ENCODE measurements at places on chromosomes 11 and 22.
A peak's percentile ranks its signal among the peaks of the same experiment; 100 is the strongest.

- DNase-seq = no peak
These were observed 55.2 kb downstream of the ST3GAL4 start for GRCh38 chr11:126410649-126411048.

DNA sequence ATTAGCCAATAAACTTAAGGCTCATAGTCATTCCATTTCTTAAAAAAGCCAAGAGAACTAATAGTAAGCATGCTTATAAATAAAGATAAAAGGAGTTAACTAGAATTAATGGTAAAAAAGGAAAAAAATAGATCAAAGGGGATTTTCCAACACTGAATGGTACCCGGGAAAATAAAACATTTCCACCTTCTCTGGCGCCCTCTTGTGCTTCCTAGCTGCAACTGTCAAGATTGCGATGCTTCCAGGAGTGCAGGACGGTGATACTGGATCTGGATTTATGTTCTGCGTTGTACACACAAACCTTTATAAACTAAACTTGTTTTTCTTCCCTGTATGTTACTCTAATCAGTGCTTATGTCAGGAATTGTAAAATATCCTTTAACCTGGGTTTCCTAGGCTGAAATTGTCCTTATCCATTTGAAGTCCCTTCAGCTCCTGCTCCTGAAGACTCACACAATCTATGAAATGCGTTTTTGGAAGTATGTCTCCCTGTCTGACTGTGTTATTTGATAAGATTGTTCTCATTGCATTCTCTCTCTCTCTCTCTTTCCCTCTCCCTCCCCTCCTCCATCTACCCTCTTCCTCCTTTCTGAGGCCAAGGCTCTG, 9.6 kb upstream of the HTATIP2 start:
- peak; percentile 52 for DNase-seq

DNA sequence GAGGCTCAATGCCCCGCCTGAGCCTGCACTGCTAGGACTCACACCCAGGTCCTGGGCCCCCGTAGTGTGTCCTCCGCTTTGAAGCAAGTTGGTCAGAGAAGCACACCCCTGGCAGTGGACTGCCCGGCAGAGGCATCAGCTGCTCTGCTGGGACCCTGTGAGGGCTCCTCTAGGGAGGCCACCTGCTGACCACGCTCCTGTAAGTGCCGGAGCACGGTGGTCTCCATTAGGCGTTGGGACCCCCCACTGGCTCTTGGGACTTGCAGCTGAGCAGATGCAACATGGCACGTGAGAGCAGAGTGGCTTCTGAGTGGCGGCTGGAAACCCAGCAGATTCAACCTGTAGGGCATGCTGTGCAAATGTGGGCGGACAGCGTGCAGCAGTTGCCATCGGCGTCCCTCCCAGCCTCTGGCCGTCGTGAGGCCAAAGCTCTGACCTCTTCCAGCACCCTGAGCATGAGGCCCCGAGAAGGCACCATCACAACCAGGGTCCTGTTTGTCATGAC, 16.9 kb downstream of the MRGPRG start:
- no peak for DNase-seq

- no peak for DNase-seq
These were observed 826 bp upstream of the EEF1G start for GRCh38 chr11:62574363-62575071.

DNA sequence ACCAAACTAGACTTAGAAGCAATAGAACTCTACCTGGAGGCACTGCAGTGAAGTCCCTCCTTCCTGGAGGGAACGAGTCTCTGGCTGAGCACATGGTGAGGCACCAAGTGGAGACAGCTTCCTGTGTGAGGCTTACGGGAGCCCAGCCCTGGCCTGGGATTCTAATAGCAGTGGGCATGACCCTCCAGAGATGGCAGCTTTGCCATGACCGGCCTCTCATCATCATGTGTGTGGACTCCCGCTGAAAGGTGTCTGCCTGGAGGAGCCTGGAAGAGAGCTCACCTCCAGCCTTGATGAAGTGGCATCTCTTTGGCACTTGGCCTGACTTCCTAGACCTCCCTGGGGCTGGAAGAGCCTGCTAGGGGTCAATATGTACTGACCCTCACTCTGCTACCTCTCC, 8.0 kb downstream of the DGAT2 start:
- no peak for DNase-seq

DNA sequence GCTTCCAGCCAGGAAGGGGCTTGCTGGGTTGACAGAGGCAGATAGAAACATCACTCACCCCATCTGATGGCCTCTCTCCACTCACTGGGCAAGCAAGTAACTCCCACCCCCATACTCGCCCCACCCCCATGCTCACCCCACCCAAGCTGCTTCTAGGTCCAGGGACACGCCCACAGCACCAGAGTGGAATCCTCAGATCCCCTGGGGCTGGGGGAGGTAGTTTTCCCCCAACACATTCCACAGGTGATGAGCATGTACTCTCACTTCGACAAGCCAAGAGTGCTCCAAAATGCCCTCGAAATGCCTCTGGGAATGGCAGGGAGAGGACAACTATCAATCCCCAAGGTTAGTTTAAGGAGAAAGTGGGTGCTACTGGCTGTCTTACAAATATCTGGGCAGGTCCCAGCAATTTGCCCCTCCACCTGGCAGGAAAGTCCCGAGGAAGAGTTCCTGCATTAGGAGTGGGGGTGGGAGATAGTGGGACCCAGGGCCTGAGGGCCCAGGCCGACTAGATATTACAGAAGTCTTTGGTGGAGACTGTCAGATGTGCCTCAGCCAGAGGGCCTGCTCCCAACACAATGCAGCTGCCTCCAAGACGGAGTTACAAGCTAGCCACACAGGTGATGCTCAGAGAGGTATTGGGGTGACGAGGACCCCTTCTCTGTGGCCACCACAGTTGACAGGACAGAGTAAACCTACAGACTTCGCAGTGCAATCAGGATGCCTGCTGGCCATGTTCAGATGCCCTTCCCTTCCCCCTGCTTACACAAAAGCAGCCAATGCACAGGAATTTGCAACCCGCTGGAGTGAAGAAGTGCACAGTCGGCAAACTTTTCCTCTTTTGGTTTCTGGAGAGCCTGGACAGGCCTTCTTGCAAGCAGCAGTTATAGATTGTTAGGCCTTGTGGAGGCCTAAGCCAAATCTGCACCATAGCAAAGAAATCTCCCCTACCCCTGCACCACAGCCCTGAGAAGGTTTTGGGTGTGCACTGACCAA, 2.9 kb upstream of the LMO1 start:
- DNase-seq = no peak

DNA sequence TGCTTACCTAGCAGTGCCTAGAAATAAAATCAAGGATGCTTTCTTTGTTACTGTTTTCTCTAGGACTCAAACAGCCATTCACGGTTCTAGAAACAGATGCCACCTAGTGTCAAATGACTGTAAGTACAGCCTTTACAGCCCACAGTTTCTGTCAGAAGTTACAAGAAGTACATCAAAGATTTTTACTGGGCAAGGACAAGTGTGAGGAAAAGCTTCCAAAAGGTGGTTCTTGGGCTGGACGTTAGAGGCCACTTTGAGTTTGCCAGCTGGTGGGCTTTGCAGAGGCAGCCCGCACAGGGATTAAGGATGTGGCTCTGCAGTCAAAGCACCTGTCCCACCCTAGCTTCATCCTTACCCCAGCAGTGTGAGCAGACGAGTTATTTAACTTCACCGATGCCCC, 6.9 kb downstream of the KMT5B start:
- DNase-seq = peak; percentile 68

GRCh38 chr11:35798423-35798822, 135.8 kb downstream of the TRIM44 start:
- peak; percentile 41 for DNase-seq

GRCh38 chr11:95711162-95711944, 78.2 kb downstream of the FAM76B start:
- DNase-seq = no peak

- DNase-seq = no peak
These were observed 31.3 kb downstream of the CLTCL1 start for GRCh38 chr22:19260194-19260593.

DNA sequence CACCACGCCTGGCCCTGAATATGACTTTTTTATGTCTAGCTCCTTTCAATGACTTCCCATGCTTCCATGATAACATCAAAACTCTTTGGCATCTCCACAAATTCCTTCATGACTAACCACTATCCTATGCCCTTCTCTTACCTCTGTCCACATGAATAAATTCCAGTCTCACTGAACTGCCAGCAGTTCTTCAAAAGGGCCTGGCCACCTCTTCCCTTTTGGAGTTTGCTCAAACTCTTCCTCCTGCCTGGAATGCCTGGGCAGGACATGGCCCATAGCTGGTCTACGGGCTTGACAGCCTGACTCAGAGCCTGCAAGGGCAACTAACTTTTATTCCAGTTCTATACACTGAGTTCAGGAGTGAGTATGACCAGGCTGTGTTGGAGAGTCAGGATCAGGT, 41.8 kb upstream of the ZBTB16 start:
- peak; percentile 59 for DNase-seq

GRCh38 chr11:11268119-11268518, 84.9 kb downstream of the CSNK2A3 start:
- no peak for DNase-seq

- no peak for DNase-seq
These were observed 103.4 kb upstream of the ASPHD2 start for GRCh38 chr22:26325641-26326040.

- DNase-seq = no peak
These were observed 67.9 kb downstream of the KCNQ1 start for GRCh38 chr11:2512431-2513407.

- DNase-seq = peak; percentile 79
These were observed at the start of gene LAYN for GRCh38 chr11:111540114-111540936. LAYN (plus strand) TSS chr11:111540720; CDS start chr11:111540844, 124 bp downstream.

DNA sequence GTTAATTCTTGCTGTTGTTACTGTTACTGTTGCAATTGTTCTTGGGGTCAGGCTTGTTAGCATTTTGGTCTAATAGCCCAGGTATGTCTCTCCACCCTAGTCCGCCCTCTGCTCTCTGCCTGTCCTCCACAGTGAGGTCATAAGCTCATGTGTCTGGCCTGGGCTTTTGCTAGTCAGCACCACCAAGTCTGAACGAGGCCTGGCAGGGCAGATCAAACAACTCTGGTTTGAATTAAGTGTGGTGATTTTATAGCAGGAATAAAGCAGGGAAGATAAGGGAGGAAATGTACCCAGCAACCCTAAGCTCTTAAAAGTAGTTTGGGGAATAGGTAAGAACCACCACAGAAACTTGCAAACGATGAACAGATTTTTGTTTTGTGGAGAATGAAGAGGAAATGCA, 98.7 kb downstream of the ABTB2 start:
- no peak for DNase-seq

GRCh38 chr11:119416606-119417580, 6.1 kb downstream of the THY1 start:
- peak; percentile 90 for DNase-seq

GRCh38 chr11:102287964-102288724, 29.1 kb upstream of the BIRC3 start:
- DNase-seq = peak; percentile 79

DNA sequence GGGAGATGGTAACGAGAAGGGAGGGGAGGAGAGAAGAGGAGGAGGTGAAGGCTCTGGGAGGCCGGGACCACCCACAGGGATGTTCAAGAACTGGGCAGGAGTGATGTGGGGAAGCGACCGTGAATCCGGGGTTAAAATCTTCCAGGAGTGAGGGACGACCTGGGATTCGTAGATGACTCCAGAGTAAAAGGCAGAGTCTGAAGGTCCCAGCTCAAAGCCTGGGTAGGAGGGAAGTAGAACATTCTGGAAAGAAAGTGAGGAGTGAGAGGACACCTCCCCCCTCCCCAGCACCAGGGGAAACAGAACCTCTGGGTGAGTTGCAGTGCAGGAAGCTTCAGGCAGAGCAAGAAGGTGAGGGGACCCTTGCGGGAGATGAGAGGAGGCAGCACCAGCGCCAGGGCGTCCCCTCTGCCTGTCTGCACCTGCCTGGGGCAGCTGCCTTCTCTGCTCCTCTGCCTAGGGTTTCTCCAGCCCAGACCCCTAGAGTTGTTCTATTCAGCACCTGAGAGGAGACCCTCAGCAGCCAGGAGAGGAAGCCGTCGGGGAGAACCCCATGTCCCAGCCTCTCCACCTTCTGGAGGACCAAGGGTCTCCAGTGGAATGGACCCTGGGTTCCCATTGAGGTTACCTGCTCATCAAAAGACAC, 49.7 kb downstream of the LINC01488 start:
- DNase-seq = no peak

DNA sequence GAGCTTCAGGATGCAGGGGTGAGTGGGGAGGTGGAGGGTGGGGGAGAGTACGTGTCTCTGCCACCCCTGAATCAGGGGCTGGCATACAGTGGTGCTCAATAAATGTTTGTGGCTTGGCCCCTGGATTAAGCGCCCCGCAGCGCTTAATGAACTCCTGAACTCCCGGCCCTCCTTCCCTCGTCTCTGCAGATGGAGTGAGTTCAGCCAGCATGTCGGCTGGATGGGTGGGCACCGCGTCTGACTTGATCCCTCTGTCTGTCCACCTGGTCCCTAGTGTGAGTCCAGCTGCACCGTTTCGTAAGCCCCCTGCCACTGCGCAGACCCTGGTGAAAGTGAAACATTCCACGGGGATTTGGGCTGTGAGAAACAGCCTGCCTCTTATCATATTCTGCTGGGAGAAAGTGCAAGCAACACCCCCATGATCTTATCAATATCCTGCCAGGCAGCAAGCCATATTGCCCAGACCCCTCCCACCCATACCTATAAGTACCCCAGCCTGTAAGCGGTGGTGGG, 12.0 kb upstream of the MRGPRD start:
- DNase-seq = no peak

GRCh38 chr11:130840679-130841078, 75.6 kb downstream of the SNX19 start:
- DNase-seq = no peak

- DNase-seq = no peak
These were observed 42.3 kb upstream of the DDI1 start for GRCh38 chr11:103994094-103994493.

DNA sequence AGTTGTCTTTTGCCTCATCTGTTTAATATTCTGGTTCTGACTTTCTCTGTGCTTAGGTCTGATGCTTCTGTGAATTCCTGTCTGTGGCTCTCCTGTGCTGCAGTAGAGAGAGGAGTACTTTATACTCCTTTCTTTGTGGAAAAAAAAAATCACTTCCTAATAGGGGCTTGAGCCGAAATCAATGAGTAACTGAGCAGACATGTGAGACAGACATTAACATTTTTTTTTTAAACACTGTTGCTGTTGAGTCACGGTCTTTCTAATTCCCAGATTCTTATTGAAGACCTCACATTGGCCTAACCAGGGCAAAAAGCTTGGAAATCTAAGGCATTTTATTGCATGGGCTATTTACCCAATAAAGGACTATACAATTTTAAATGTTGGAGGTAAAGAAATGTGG, 86.1 kb downstream of the GRM5 start:
- peak; percentile 77 for DNase-seq

GRCh38 chr11:122393209-122393860, 262.2 kb upstream of the UBASH3B start:
- DNase-seq = no peak

GRCh38 chr11:112724496-112724790, 236.8 kb upstream of the NCAM1 start:
- DNase-seq = no peak

DNA sequence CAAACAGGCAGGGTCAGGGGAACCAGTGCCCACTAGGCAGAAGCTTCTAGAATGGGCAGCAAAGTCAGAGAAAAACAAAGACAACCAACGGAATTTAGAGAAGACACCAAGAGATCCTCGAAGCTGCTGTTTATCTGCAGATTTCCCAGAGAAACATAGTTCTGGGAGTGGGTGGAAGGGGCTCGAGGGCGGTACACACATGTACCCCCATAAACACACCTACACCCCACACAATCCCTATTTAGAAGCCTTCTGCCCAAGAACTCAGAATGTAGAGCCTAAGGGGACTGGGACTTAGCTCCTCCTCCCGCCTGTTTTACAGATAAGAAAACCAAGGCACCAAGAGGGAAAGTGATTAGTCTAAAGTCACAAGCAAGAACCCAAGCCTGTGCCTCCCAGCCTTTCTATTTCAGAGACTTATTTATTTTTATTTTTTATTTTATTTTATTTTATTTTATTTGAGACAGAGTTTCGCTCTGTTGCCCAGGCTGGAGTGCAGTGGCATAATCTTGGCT, 6.4 kb downstream of the NPTXR start:
- DNase-seq = no peak
